ENCODE measurements at places on chromosomes 1 and 21.

- DNase-seq: no peak
These were observed 1.0 kb downstream of the ALDH4A1 start for GRCh38 chr1:18901147-18901951.

GRCh38 chr1:177385760-177386698 is 215.3 kb downstream of the BRINP2 start:
- no peak for DNase-seq

- no peak for DNase-seq
These were observed at the start of gene CD34 for GRCh38 chr1:207910591-207911354. TSS of gene CD34 (minus strand) at chr1:207911125. CDS start at chr1:207911080, 45 bp downstream.

- no peak for DNase-seq
These were observed 50.5 kb upstream of the IL12RB2 start for GRCh38 chr1:67257173-67257535.

DNA sequence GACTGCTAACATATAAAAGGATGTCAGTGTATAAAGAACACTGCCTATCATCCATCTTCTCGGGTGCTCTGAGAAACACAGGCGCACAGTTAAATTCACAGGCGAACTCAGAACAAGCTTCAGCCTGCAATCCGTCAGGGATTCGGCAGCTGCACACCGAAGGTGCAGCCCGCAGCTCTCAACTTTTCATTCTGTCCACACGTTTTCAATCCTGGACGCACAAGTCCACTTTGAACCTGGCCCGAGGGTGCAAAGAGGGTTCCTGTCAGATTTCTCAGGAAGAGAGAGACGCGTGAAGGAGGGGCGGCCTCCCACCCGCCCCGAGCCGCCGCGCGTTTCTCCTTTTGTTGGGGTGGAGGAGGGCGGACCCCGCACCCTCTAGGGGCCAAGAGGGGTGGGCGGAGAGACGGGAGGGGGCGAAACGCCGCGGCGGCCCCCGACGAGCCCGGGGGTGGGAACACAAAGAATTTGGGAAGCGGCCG is 724 bp downstream of the DOCK7 start:
- DNase-seq: no peak

- DNase-seq: no peak
These were observed 27.1 kb upstream of the PLEKHM2 start for GRCh38 chr1:15657021-15657420.

DNA sequence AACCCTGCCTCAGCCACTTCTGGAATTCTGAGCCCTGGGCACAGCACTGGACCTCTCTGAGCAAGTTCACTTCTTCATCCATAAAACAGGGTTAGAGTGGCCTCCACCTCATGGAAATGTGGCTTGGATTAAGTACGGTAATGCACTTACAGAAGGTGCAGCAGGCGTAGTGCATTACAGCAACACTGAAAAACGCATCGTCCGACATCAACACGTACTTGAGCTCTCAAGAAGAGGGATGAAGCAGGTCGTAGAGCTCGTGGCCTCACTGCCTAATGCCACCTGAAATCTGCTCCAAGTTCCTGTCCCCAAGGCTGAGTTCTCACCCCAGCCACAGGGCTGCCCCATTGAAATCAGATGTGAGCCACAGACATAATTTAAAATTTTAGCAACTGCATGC is 650.1 kb downstream of the NPHP4 start:
- DNase-seq: no peak

- DNase-seq: no peak
These were observed 6.1 kb upstream of the GCSAML start for GRCh38 chr1:247542811-247543210.

- peak; percentile 6 for DNase-seq
These were observed 558 bp downstream of the PAXBP1 start for GRCh38 chr21:32770871-32771523.

GRCh38 chr1:10904396-10905358 is 107.8 kb upstream of the TARDBP start:
- DNase-seq: no peak

DNA sequence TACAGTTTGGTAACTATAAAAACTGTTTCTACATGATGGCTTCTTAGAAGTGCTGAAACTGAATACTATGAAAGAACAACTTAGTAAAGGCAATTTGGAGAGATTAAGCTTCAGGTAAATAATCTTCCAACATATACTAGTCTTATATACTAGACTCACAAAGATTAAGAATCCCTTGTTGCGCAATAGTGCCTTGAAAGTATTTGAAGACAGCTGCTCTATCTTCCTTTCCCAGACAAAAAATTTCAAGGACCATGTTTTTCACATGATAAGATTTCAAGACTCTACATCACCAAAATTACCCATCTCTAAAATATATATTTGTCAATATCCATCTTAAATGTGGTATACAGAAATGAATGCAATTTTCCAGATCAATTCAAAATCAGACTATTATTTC is 37.7 kb upstream of the ASPM start:
- no peak for DNase-seq

DNA sequence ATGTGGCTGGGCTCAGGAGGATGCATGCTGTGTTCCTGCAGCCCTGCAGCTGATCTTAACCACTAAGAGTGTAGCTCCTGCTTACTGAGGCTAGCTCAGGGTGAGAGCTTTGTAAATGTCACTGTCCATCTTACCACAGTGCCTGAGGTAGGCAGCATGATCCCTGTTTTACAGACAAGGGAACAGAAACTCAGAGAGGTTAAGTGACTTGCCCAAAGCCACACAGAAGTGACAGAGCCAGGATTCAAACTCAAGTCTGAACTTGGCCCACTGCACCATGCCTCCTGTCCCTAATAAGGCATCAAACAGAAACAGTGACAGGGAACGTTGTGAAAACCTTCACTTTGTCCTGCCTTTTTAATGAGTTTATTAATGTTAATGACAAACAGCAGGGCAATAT is 27.9 kb downstream of the PPFIA4 start:
- no peak for DNase-seq

- no peak for DNase-seq
These were observed 25.6 kb downstream of the GON4L start for GRCh38 chr1:155831279-155831976.

DNA sequence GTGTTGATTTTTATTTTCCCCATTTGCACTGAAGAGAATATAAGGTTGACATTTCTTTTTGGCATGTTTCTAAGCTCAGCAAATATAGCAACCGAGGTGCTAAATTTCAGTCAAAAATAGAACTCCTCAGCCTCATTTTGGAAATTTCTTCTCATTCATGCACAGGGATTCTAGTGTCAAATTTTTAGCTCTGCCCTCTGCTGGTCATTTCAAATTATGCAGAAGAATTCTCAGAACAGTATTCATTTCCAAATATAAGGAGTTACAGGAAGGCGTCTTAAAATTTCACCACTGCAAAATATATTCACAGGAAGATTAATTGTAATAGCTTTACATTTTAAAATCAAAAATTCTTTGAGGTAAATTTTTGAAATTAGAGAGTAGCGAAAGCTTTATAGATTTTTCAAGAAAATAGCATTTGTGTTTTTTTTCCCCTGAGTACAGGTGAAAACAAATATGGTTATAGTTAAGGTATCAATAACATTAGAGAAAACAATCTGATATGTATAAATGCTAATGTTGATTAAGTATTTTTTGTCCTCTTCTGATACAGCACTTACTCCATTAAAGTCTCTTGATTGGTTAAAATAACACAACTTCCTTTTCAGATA is 57.9 kb downstream of the FMN2 start:
- no peak for DNase-seq

DNA sequence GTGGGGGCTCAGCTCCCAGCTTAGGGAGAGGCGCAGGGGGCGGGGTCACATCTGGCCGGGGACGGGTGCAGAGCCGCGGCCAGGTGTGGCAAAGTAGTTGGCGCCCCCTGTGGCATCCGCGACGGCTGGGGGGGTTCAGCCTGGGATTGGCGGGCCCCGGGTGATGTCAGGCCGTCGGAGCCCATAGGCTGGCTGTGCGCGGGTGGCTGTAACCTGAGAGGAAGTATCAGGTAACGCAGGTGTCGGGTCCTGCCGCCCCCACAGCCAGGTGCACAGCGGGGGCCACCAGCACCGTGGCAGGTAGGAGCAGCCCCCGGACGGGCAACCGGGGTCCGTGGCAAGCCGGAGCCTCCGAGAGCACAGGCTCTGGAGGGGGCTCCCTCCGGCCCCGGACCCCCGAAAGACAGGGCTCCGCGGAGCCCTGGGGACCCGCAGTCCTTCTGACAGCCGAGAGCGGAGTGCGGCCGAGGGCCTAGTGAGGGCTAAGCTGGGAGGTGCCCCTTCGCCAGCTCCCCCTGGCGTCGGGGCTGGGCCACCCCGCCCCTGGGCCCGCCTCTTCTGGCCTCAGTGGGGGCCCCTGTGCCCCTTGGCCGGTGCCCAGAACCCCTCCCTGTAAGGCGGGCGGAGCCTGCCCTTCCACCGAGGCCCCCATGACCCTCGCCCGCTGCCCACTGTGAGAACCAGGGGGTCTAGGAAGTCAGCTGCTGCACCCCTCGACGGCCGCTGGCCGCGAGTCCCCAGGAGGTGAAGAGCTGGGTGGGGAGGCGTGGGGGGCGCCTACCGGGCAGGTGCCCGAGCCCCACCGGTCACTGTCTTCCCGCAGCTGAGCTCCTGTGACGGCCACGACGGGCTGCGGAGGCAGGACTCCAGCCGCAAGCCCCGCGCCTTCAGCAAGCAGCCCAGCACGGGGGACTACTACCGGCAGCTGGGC is 17.9 kb downstream of the TNFRSF25 start:
- DNase-seq: no peak

GRCh38 chr1:205028924-205029323 is 14.1 kb upstream of the CNTN2 start:
- no peak for DNase-seq

DNA sequence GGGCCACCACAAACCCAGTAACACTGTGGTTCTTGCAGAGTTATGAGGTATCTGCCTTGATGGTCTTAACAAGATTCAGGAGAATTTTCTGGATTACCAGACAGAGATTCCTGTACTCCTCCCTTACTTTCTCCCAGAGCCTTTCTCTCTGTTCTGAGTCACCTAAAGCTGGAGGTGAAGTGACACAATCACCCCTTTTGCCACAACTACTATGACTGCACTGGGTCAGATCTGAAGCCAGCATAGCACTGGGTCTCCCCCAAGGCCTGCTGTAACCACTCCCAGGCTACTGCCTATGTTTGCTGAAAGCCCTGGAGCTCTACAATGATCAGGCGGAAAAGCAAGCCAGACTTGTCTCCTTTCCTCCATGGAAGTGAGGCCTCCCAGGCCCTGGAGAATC is 156.7 kb upstream of the NEGR1 start:
- no peak for DNase-seq

GRCh38 chr1:93680420-93681100 is 1.1 kb downstream of the BCAR3 start:
- no peak for DNase-seq

- no peak for DNase-seq
These were observed 25.1 kb downstream of the GRHL3 start for GRCh38 chr1:24344090-24344742.

- DNase-seq: no peak
These were observed 267.7 kb downstream of the SRGAP2C start for GRCh38 chr1:121452484-121452883.

DNA sequence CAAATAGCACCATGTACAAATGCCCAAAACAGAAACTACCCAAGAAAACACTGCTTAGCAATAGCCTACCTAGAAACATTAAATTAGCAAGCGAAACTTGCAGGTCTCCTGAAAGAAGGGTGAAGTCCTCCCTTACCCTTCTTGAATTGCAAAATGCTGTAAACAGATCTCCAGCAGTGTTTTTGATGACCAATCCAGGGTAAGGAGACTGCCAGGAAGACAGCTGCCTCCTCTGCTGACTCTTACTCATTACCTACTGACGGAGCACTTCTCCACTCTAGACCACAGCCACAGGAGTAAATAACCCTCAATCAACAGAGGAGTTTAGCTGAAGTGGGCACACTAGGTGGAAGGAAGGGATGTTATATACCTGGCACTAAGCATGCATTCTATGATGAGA is 32.2 kb upstream of the GADD45A start:
- DNase-seq: no peak

GRCh38 chr21:46050668-46051378 is 47.1 kb upstream of the COL6A2 start:
- DNase-seq: no peak

DNA sequence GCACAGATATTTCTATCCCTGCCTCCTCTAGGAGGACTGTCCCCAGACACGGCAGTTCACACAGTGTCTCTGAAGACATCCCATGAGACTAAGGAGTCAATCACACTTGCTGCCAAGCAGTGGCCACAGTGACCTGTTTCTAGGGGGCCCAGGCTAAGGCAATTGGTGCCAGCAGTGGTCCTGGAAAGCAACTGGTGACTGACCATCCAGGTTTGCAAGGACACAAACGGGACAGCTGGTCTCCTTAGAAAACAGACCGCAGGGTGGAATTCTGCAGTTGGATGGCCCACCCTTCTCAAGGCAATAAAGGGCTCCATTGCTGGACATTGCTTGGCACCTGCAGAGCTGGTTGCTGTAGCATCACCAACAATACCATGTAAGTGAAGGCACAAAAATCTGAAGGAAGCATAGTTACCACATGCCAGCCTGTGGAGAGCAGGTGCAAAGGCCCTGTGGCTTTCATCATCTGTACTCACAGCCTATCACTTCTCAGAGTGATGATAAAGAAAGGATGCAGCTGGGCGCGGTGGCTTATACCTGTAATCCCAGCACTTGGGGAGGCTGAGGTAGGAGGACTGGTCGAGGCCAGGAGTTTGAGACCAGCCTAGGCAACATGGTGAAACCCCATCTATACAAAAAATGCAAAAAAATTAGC is 81.5 kb downstream of the STUM start:
- no peak for DNase-seq

DNA sequence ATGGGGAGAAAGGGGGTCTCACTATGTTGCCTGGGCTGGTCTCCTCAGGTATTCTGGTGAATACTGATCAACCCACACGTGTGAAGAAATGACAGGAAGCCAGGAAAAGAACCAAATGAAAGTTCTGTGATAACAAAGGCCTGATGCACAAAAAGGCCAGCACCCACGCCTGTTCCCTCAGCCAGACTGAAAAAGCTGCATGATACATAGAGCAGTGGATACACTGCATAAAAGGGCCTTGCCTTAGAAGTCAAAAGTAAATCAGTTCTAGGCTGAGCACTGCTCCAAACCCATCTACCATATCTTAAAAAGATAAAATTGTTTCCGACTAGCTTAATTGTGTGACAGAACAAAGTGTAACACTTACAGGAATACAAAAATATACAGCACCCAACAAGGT is 36.9 kb upstream of the PSMG1 start:
- no peak for DNase-seq

DNA sequence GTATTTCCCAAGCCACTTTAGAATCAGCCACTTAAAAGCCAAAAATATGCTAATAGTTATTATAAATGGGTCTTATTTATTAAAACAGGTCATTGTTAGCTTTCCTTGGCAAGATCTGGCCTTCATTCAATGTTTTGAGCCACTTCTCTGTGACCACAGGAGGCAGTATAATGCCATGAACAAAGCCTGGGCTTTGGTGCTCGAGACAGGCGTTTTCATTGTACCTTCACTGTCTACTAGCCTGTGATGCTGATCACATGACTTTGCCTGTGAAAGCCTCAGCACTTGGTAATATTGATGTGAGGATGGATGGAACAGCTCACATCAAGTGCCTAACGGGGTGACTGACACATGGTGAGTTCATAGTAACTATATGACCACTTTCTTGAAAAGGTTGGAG is 217.0 kb downstream of the RWDD3 start:
- no peak for DNase-seq

Data from stimulated activated CD8-positive, alpha-beta memory T cell treated with anti-CD3 and anti-CD28 coated beads, Interleukin-4, amount 100 ng/mL, for 4 hours (primary cell).